ENCODE measurements at places on chromosomes 2 and 18. TPM values are rescaled to one million over a fixed set of nuclear protein-coding genes. Genes with fewer than 3 reads are reported as not detected.

- peak; percentile 71 for DNase-seq
These were observed 37.0 kb downstream of the TGFA start for GRCh38 chr2:70516596-70516995.

DNA sequence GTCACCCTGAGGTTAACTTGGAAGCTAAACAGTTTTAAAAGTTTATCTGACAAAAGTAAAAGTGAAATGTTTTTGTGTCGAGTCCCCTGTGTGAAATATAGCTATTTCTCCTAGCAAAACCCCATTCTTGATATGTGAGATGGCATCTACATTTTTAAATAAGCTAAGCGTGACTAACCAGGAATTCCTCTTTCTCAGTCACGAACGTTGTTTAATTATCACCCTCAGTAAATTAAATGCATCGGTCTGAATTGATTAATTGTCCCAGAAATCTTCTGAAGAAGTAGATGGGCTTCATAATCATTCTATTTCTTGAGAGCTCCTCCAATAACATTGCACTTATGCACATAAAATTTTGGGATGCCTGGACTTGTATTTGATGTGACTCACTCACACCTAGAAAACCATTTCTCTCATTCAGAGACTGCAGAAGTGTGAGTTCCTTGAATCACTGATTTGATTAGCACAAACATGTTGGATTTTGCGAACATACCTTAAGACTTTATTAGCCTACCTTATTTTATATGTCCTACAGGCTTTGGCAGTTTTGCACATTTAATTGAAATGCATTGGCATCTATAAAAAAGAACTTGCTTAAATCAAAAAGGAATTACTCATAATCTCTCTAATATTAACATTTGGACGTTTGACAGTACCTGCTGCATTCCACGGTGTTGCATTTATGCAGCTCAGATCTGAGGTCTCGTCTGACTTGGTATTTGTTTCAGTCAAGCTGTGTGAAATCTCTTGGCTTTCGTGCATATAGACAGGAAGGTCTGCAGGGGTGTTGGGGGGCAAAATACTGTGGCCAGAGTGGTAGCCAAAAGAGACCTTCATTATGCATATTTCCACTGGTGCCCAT lies 475.2 kb downstream of the EPHA4 start:
- no peak for DNase-seq

GRCh38 chr2:181446985-181447384 lies 10.2 kb upstream of the ITGA4 start:
- no peak for DNase-seq

- no peak for DNase-seq
These were observed 38.9 kb downstream of the DNMT3A start for GRCh38 chr2:25302758-25303375.

DNA sequence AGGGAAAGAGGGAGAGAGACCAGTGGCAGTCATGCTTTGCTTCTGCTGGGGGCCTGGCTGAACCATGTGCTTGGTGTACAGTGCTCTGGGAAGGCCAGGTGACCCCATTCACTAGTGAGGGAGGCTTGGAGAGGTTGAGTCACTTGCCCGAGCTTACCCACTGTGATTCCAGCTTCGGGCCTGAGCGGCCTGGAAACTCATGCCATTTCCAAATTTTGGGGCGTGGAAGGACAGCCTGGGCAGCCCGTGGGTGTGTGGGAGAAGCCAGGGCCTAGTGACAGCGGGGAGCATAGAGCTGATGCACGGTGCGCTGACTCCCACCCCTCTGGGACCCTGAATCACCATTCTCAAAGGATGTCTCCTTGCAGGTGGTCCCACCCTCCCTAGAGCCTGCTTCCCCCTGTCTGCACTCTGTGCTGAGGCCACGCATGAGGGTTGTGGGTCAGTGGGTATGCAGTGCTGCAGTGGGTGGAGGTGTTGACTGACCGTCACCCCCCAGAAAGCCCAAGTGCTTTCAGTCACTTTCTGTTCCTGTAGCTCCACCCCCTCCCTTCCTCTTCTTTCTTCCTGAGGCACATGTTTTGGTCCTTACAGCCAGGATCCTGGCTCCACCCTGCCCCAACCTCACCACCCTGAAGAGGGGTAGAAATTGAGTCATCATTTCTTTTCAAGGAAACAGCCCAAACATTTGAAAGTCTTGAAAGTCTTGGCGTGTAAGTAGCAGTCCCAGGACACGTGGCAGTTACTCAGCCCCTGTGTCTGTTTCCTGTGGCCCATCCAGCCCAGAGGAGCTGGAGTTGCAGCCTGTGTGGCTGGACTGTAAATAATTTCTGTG lies 69.3 kb upstream of the MCFD2 start:
- peak; percentile 98 for DNase-seq

- no peak for DNase-seq
These were observed 5.8 kb upstream of the MAPRE3 start for GRCh38 chr2:26964446-26965130.

DNA sequence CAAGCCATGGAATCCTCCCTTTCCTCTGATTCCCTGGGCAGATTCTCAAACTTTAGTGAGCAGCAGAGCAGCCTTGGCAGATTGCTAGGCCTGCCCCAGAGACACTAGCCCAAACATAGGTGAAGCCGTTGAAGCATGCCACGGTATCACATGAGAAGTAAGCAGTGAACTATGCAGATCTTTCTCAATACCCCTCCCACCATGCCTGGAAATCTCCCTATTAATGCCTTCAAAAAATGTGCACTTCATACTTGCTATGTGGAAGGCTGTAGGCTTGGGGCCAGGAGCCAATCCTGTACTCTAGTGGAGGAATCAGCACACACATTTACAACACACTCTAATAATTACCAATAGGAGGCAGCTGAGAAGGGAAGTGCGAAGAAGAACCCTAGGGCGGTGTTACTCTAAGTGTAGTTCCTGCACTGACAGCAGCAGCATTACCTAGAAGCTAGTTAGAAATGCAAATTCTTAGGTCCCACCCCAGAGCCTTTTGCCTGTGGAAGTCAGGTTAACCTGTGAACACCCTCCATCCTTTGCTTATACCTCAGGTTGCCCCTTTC lies 305.1 kb upstream of the SPRED2 start:
- DNase-seq: no peak

DNA sequence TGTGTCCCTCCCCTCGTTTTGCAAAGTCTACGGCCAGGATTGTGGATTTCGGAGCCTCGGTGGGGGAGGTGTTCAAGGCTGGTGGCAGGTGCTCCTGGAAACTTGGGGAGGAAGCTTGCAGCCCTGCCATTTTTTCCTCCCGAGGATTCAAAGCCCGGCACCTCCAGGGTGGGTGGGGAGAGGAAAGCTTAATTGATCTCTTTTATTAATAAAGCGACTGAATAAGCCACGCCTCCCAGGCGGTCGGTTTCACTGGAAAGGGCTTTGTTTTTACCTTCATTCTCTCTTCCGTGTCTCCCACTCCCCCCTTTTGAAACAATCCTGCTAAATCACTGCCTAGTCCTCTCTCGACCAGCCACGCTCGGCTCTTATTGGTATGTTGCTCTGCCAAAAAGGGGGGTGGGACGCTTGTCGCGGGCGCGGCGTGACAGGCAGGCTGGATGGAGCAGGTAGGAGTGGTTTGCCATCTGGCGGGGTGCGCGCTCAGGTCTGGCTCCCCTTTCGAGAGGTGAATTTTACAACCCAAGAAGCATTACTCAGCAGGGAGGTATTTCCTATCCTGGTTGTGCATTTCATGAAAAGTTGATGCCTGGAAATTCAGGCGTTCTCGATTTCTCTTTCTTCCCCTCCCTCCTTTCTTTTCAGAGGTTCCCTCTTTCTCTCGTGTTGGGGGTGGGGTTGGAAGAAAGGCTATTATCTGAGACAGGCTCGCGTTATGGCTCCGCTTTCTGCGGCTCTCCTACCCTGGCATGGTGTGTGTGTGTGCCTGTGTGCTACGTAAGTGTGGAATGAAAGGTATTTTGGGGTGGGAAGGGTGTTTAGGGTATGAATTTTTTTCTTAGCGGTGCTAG lies 1.4 kb downstream of the NEDD4L start:
- DNase-seq: no peak

DNA sequence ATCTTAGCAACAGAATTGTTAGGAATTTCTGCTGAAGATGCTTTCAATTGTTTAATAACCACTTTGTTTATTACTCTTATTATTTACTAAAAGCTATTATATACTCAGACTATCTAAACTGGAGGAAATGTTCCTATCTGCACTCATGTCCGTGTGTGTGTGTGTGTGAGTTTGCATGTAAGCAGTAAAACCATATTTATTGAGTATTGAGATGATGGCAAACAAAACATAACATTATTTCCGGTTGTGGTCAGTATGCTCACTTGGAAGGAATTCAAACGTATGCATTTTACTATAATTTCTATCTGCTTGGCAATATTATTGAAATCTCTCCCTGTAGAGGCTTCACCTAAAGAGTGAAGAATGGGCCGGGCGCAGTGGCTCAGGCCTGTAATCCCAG lies 43.0 kb upstream of the ZNF804A start:
- no peak for DNase-seq

- DNase-seq: peak; percentile 97
These were observed 30.3 kb upstream of the GPR17 start for GRCh38 chr2:127615511-127616166.

- no peak for DNase-seq
These were observed 80.8 kb downstream of the VIT start for GRCh38 chr2:36777272-36777671.

DNA sequence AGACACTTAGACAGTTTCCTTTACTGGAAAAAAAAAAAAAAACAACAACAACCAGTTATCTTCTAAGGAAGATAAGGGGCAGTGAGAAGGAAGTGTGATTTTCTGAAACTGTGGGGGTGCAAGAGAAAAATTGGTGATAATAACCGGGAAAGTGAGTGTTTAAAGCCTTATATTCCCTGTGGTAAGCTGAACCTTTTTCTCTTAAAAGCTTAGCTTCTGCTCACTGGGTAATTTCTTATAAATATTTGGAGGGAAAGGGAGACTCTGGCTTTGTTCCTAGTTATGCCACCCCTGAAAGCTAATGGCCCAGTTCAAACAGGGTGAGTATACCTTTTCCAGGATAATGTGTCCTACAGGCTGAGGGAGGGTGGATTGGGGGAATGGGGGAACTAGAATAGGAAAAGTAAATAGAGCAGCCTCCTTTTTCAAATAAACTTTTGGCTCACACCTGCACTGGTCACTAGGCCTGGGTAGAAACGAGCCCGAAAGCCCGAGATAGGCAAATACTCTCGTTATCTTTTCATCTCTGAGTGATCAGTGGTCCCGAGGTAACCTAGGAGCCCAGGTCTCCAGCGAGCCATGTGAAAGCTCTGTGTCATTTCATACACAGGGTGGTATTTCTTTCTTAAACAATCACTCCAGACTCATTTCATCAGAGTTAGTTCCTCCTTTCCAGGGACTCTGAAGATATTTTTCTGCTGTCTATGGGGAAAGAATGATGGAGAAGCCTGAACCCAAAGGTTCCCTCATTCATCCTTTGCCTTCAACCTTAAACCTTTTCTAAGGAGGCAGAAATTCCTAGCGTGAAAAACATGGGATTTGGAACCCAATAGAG lies 15.5 kb upstream of the SRBD1 start:
- DNase-seq: no peak

- no peak for DNase-seq
These were observed 1272.5 kb upstream of the CDH2 start for GRCh38 chr18:29449424-29449823.

DNA sequence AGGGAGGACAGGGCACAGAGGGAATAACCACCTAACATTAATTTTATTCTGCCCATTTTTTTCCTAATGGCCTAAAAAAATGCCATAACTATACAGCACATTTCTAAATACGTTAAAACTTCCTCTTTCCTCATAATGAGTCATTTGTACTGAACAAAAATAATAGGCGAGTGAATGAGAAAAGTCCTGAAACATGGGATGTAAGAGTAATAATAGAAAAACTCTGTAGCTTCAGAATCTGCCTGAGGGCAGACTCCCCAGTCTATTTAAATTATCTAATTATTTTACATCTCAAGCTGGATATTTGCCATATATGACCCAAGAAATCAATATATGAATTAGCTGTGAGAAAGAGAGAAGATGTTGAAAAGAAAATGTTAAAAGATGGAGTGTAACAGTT lies 285.1 kb downstream of the TMX3 start:
- no peak for DNase-seq

GRCh38 chr2:44920751-44921150 lies 20.8 kb upstream of the SIX3 start:
- no peak for DNase-seq

GRCh38 chr2:169562519-169562918 lies 11.1 kb downstream of the FASTKD1 start:
- DNase-seq: no peak

DNA sequence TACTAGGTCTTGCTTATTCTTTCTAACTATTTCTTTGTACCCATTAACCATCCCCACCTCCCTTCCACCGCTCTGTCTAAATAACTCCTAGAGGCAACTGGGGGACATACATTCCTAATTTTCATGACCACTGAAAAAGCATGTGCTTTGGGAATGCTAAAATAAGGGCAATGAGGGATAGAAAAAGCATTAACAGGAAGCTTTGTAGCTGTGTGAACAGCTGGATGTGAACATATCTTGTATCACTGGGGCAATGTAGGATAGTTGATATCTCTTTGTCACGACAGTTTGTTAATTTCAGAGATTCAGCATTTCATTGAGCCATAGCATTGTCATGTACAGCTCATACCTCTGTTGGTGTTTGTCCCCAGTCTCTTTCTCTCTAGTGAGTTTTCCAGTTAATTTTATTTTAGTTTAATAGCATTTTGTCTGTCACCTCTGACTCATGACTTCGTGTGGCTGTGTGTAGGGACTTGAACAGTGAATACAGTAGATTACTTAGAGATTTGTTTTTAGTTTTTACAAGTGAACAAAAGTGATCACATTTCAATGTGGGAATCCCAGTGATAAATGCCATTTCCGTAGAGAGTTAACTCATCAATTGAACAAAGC lies 230.3 kb upstream of the NRP2 start:
- no peak for DNase-seq

Gene ANKRD62
- total RNA-seq: not detected

Gene SGO2
- total RNA-seq: 47.7 TPM

Gene MOGAT1
- 0.24 TPM for total RNA-seq

Gene NEU2
- total RNA-seq: not detected

Gene GRHL1
- total RNA-seq: 0.36 TPM

Gene RASGRP3
- total RNA-seq: 13.4 TPM

Gene GNLY
- total RNA-seq: not detected

Gene WDR43
- 42.5 TPM for total RNA-seq

Gene MREG
- total RNA-seq: 5.7 TPM

Gene MC5R
- total RNA-seq: 0.49 TPM

Gene SERPINB4
- not detected for total RNA-seq

Gene DNAJC27
- 5.6 TPM for total RNA-seq

Gene GDF7
- not detected for total RNA-seq

Data from RPMI7951 (cell line).